ENCODE measurements at places on chromosomes 5 and 9. TPM values are rescaled to one million over a fixed set of nuclear protein-coding genes. Genes with fewer than 3 reads are reported as not detected.

The GMCL2 gene
- not detected for total RNA-seq

The LCN15 gene
- total RNA-seq = not detected

DNA sequence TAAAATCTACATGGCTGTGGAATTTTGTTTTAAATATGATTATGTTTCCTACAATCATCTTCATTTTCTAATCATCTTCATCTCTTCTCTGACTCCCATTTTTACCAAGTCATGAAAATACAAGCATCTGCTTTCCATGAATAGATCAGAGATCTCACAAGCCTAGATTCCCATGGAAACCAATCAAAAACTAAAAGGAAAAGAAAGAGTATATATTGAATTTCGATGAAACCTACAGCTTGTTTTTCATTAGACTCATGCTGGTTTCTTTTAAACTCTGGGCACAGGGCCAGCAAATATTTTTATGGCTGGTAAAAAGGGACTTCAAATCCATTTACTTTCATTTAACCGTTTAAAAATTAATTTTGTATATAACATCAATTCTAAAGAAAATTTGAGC, 51.2 kb downstream of the INVS start:
- DNase-seq = no peak

DNA sequence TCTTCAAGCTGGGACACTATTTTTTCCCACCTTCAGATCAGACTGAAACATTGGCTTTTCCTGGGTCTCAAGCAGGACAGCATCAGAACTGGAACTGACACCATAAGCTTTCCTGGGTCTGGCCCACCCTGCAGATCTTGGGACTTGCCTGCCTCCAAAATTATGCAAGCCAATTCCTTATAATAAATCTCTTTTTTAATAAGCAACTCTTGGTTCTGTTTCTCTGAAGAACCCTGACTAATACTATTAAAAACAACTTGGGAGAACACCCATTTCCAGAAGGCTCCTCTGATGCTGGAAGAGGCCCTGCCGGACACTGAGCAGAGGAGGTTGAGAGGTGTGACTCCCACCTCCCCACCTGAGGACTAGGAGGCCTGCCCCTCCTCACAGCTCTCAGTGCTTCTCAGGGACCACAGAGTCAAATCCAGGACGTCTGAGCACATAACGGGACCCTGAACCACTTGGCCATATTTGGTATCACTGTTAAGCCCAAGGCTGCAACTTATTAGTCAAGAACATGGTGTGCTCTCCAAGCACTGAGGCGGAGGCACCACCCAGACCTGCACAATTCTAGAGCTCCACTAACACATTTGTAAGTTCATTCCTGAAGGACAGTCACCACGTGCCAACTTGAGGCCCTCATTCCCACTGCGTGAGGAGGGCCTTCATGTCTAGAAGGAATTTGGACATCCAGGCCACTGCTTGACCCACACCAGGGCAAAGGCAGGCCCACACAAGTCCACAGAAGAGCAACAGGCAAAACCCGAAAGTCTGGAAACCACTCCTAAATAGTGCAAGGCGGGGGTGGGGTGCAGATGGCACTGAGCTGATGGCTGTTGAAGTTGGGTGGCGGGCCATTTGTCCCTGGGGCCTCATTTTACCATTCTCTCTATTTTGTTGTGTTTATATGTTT, 9.5 kb downstream of the SHC3 start:
- no peak for DNase-seq

DNA sequence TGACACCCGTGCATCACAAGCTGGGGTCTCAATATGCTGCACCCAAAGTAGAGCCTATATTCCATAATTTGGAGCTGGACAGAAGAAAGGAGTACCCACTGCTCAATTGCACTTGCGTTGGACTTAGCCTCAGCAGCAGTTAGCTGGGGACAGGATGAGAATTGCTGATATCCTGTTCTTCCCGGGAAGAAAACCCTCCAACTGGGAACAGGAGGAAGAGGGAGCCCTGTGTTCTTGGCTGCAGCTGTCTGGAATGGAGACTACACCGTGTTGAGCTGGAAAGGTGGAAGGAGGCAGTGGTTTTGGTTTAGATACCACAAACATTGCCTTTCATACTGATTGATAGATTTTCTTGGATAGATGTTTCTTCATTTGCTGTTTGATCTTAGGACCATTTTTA, 24.6 kb downstream of the CNTLN start:
- no peak for DNase-seq

The RUSC2 gene
- 12.0 TPM for total RNA-seq

- peak; percentile 74 for DNase-seq
These were observed 15.8 kb upstream of the RAPGEF1 start for GRCh38 chr9:131755541-131756198.

- no peak for DNase-seq
These were observed 772 bp upstream of the TARS1 start for GRCh38 chr5:33439905-33440481.

Data from right lobe of liver (tissue), 6 donors.